Astrocyte (in vitro differentiated cells and primary cell): ENCODE measurements at places on chromosomes 5 and 9. TPM values are rescaled to one million over a fixed set of nuclear protein-coding genes. Genes with fewer than 3 reads are reported as not detected.
A peak's percentile ranks its signal among the peaks of the same experiment; 100 is the strongest.

DNA sequence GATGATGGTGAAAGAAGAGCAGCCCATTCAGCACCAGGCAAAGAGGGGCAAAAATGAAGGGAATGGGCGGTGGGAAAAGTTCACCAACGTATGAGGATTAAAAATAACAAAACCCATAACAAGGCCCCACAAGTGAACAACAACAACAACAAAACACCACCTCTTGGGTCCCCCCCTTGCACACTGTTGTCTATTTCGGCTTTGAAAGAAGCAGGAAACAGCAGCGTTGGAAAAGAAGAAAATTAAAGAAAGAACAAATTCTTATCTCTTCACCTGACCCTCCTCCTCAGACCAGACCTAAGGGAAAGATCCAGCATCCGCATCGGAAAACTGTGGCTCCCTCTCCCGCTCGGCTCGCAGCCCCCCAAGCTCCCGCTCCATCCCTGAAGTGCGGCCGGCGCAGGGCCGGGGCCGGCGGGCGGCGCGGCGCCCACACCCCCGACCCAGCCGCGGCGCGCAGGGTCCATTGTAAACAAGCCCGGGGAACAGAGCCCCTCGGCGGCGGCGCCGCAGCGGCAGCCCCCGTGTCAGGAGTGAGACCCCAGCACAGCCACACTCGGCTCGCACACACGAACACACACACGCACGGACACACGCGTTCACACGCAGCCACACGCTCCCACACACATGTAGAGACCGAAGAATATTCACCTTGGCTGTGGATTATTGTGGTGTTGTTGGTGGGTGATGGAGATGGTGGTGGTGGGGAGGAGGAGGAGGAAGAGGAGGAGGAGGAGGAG is 535 bp downstream of the RFX3 start:
- DNase-seq, result no peak

DNA sequence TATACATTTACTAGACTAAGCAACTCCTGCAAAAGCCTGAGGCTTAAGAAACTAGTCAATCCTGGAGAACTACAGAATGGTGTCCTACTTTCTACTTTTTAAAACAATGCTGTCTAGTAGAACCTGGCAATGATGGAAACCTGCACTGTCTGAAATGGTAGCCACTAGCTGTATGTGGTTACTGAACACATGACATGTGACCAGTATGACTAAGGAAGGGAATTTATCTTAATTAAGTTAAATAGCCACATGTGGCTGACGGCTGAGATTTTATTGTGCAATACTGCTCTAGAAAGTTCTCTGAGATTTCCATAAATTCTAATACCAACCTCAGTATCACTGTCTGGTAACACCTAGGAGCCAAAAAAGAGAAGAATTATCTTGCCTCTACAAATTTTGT is 44.9 kb upstream of the RAPGEF6 start:
- peak; percentile 91 for DNase-seq

- no peak for DNase-seq
Measured at GRCh38 chr9:99241106-99241505, 19.0 kb downstream of the SEC61B start.

DNA sequence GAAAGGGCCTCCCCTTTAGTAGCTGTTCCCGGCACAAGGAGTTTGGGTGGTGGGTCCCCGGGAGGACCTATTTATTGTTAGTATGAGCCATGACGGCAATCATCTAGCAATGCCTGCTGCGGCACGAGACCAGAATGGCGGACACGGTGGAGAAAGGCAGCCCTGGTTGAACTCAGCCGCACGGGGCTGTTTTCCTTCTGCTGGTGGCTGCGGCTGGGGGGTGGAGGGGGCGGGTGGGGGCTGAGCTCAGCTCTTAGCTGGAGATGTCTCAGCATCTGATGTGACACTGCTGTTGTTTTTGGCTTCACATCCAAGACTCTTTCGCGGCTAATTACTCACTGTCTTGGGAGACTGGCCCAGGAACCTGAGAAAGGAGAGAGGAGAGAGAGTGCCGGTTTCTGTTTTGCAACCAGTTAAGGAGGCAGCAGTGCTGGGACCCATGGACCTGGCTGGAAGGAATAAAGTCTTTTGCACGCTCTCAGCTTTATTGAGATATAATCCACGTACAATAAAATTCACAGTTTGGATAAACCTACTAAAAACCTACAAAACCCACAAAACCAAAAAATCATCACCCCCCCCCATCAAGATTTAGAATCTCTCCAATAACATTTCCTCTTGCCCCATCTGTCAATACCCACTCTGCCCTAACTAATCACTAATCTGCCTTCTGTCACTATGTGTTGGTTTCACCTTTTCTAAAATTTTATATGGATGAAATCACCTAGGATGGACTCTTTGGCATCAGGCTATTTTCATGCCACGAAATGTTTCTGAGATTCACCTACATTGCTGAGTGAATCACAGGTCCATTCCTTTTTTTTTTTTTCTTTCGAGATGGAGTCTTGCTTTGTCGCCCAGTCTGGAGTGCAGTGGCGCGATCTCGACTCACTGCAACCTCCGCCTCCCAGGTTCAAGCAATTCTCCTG is 81.8 kb upstream of the NEURL1B start:
- DNase-seq, result peak; percentile 92

GRCh38 chr9:4657426-4658159 is 4.5 kb upstream of the PLPP6 start:
- DNase-seq, result no peak

- no peak for DNase-seq
Measured at GRCh38 chr9:90909225-90909624, 107.6 kb downstream of the SYK start.

DNA sequence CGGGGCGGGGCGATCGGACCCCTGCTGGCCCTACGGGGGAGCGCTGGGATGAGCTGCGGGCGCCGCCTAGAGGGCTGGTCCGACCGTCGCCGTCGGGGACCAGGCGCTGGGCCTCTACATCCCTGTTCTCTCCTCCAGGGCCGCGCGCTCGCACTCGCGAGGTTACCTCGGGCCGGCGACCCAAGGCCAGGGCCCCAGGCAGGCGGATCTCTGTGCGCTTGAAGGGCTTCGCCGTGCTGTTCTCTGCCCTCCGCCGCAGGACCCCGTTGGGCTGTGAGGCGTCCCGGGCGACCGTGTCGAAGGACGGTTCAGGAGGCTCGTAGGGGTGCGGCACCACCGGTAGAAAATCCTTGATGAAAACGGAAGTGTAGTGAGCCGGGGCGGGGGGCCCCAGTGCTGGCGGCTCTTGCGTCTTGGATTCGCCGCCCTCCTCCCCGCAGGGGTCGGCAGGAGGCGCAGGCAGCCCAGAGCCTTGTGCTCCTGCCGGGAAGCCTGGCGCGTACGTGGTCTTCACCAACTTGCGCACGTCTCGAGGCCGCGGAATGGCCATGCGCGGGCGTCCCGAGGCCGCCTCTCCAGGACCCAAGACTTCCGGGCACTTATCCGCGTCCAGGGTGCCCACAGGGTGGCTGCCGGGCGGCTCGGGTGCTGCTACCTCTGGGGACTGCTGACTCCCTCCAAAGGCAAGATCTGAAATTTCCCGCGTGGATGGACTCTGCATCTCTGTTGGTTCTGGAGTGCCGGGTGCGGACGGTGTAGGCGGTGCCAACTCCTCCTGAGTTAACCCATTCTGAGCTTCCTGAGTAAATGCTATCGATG is 2.0 kb downstream of the PROB1 start:
- no peak for DNase-seq

GRCh38 chr9:114349713-114350480 is 20.2 kb downstream of the ORM2 start:
- DNase-seq, result no peak

CDK5RAP2 gene
- total RNA-seq, result 26.6 and 36.3 TPM in 2 replicates

SH3TC2 gene
- 2.6 and 3.1 TPM in 2 replicates for total RNA-seq

SLC35D2 gene
- total RNA-seq, result 36.6 and 37.3 TPM in 2 replicates

SARDH gene
- 2.8 and 3.7 TPM in 2 replicates for total RNA-seq

ARL14EPL gene
- not detected in 2 replicates for total RNA-seq

HSDL2 gene
- total RNA-seq, result 19.7 and 21.1 TPM in 2 replicates

MFAP3 gene
- total RNA-seq, result 45.8 and 46.8 TPM in 2 replicates
